ENCODE measurements at places on chromosomes 4 and X. TPM values are rescaled to one million over a fixed set of nuclear protein-coding genes. Genes with fewer than 3 reads are reported as not detected.

- no peaks in the 10 kb centered on the region for H3K4me1 ChIP-seq
- H3K27me3 ChIP-seq: peaks cover 3% of the 10 kb centered on the region
- H3K4me3 ChIP-seq: no peak overlapping the region
- H3K27ac ChIP-seq: no peak overlapping the region
- no peak for DNase-seq
Observed at GRCh38 chr4:152609481-152609880, 70.3 kb downstream of the TMEM154 start.

- H3K27me3 ChIP-seq: no peaks in the 10 kb centered on the region
- no peak overlapping the region for H3K4me3 ChIP-seq
- H3K27ac ChIP-seq: no peak overlapping the region
- DNase-seq: no peak
- no peaks in the 10 kb centered on the region for H3K36me3 ChIP-seq
Observed at GRCh38 chr4:19739101-19739651, 512.5 kb upstream of the SLIT2 start.

DNA sequence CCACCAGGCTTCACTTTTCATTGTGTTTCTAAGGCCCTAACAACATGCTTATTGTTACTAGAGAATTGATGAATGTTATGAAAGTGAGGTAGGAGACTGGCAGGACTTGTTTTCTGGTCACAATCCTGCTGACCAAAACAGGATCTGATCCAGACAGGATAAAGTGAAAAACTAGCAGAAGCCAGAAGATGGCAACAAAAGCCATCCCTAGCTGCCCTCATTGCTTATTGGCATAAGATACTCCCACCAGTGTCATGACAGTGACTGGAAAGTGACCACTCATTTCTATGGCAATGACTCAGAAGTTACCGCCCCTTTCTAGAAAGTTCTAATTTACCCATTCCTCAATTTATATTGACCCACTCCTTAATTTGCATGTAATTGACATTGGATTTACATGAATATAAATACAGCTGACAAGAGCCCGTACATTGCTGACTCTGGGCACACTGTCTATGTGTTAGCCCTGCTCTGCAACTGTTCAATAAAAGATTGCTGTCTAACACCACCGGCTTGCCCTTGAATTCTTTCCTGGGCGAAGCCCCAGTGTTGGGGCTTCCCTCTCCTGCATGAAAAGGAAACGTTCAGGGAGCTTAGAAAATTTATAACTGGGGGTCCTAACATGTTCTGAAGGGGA lies 30.0 kb upstream of the FGG start:
- no peaks in the 10 kb centered on the region for H3K36me3 ChIP-seq
- H3K27me3 ChIP-seq: peaks cover 14% of the 10 kb centered on the region
- DNase-seq: no peak
- H3K4me3 ChIP-seq: no peak overlapping the region

DNA sequence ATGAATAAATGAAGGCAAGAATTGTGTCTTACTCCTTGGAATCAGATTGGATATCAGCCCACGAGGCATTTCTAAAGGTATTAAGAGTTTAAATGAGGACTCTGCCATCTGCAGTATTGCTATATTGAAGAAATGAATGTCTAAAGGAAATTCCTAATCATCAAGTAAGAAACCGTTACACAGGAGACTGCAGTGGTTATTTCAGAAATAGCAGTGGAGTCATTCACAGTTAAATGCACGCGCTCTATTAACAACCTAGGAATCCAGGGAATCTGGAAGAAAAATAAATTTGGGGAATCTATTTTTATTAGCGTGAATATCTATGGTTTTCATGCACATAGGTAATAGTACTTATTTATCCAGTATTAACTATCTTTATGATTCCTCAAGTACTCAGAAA lies 334.2 kb downstream of the TENM3 start:
- no peaks in the 10 kb centered on the region for H3K36me3 ChIP-seq
- no peak overlapping the region for H3K27ac ChIP-seq
- H3K4me1 ChIP-seq: no peaks in the 10 kb centered on the region
- H3K4me3 ChIP-seq: no peak overlapping the region

- H3K36me3 ChIP-seq: no peaks in the 10 kb centered on the region
- no peak overlapping the region for H3K4me3 ChIP-seq
- no peak for DNase-seq
- no peaks in the 10 kb centered on the region for H3K4me1 ChIP-seq
Observed at GRCh38 chrX:22534643-22535042, 261.9 kb downstream of the CBLL2 start.

DNA sequence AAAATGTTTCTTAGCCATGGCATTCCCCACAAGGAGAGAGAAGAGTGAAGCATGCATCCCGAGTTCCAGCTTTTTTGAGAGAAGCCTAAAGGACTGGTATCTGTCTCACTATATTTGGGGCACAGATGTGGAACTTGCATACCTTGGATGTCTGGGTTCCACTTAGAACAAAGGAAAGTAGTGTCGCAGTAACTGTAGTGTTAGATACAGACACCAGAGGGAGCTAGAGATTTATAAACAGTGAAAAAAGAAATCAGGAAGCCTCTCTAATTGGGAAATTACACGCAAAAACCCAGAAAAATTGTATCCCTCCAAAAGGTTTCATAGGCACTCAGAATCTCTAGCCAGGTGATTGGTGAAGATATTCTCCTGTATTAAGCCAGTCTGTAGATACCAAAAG lies 34.4 kb downstream of the AGTR2 start:
- H3K27ac ChIP-seq: no peak overlapping the region
- no peak for DNase-seq
- no peaks in the 10 kb centered on the region for H3K27me3 ChIP-seq
- no peaks in the 10 kb centered on the region for H3K36me3 ChIP-seq

- H3K4me3 ChIP-seq: no peak overlapping the region
- no peaks in the 10 kb centered on the region for H3K27me3 ChIP-seq
- peaks cover 12% of the 10 kb centered on the region for H3K36me3 ChIP-seq
- no peak for DNase-seq
- H3K27ac ChIP-seq: no peak overlapping the region
- peaks cover 47% of the 10 kb centered on the region for H3K4me1 ChIP-seq
Observed at GRCh38 chr4:185182239-185182638, 21.6 kb downstream of the CFAP97 start.

DNA sequence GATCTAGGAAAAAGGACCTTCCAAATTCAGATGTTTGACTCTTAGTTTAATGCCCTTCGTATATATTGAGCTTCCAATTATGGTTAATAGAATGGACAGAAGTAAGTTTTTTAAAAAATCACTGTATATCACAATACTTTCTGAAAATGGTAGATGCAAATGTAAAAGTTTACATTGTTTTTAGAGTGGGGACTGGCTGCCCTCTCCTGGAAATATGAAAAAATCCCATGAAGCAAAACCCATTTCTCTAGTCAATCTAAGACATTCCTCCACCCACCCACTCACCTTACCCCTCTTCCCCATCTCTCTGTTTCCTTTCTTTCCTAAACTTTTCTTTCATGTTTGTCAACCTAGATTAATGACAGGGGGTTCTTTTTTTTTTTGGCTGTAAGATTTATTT lies 134.5 kb downstream of the ARHGAP6 start:
- DNase-seq: no peak
- H3K4me3 ChIP-seq: no peak overlapping the region
- no peak overlapping the region for H3K27ac ChIP-seq
- H3K27me3 ChIP-seq: no peaks in the 10 kb centered on the region
- no peaks in the 10 kb centered on the region for H3K36me3 ChIP-seq

DNA sequence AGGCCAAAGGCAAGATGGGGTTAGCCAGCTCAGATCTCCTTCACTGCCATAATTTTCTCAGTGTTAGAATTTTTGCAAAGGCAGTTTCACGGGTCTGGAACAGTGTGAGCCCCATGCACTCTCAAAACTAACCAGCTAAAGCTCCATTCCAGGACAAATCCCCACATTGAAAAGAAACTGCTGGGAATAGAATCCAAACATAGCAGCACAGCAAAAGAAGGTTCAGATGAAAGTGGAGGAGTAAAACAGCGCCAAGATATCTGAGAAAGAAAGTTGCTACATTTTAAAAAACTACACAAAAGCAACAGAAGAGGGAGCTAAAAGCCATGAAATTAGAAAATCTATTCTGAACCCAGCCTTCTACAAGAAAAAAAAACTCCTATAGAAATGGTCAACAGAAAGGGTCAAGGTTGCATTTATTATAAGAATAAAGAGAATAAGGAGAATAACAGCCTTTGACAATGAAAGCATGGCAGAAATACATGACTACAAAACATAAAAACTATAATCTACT lies 39.6 kb upstream of the SLC7A3 start:
- H3K4me3 ChIP-seq: no peak overlapping the region
- no peaks in the 10 kb centered on the region for H3K27me3 ChIP-seq
- no peaks in the 10 kb centered on the region for H3K36me3 ChIP-seq
- peaks cover 4% of the 10 kb centered on the region for H3K4me1 ChIP-seq

GRCh38 chrX:38991656-38992440 lies 190.6 kb downstream of the MID1IP1 start:
- no peak overlapping the region for H3K27ac ChIP-seq
- H3K36me3 ChIP-seq: no peaks in the 10 kb centered on the region
- no peak overlapping the region for H3K4me3 ChIP-seq
- no peaks in the 10 kb centered on the region for H3K4me1 ChIP-seq
- no peaks in the 10 kb centered on the region for H3K27me3 ChIP-seq

DNA sequence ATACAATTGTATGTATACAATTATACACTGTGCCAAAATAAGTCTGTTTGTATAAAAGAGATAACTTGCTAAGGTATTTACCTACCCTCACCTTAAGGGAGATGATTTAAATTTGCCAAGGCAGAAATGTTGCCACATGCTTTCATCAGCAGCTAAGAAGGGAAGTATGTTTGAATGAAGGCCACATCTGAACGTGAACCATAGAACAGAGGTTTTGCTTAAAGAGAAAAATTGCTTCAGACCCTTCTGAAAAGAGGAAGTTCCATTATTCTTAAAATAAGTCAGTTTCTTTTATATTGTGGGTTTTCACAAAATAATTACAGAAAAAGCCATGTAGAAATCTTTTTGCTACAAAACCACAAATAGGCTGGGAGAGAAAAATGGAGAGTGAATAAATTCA lies 621.5 kb upstream of the HTR2C start:
- H3K27me3 ChIP-seq: no peaks in the 10 kb centered on the region
- no peaks in the 10 kb centered on the region for H3K4me1 ChIP-seq
- no peak overlapping the region for H3K4me3 ChIP-seq

DNA sequence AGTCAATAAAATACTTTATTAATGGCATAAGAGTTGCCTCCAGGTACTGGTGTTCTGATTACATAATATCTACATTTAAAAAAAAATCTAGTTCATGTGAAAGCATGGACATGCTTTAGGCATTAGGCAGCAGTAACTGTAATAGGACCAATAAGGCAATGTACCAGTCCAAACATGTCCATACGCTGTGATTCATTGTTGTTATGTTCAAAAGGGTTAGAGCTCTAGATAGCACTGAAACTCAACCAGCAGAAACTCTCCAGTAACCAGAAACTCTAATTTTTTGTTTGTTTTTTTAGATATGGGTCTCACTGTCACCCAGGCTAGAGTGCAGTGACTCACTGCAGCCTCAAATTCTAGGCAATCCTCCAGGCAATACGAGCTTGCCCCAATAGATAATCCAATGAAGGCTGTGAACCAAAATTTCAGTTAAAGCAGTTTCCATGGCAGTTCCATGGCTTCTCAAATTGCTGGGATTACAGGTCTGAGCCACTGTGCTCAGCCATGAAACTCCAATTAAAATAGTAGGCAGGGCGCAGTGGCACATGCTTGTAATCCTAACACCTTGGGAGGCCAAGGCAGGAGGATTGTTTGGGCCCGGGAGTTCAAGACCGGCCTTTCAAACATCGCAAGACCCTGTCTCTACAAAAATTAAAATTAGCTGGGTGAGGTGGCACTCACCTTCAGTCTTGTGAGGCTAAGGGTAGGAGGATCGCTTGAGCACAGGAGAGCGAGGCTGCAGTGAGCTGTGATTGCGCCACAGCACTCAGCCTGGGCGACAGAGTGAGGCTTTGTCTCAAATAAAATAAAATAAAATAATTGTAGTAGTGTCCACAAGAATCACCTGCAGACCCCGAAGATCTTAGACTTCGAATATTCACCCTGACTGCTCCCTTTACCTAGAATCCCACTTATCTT lies 36.3 kb downstream of the MGARP start:
- DNase-seq: no peak
- H3K36me3 ChIP-seq: no peaks in the 10 kb centered on the region
- H3K4me3 ChIP-seq: no peak overlapping the region
- no peaks in the 10 kb centered on the region for H3K4me1 ChIP-seq
- no peak overlapping the region for H3K27ac ChIP-seq
- peaks cover 1% of the 10 kb centered on the region for H3K27me3 ChIP-seq

- H3K4me1 ChIP-seq: no peaks in the 10 kb centered on the region
- no peaks in the 10 kb centered on the region for H3K36me3 ChIP-seq
- H3K27ac ChIP-seq: no peak overlapping the region
- no peak overlapping the region for H3K4me3 ChIP-seq
- no peak for DNase-seq
Observed at GRCh38 chr4:59838236-59838635, 1361.9 kb upstream of the ADGRL3 start.

GRCh38 chr4:7040765-7041164 lies 2.4 kb upstream of the TADA2B start:
- H3K36me3 ChIP-seq: no peaks in the 10 kb centered on the region
- no peaks in the 10 kb centered on the region for H3K27me3 ChIP-seq
- no peak overlapping the region for H3K4me3 ChIP-seq
- H3K27ac ChIP-seq: no peak overlapping the region
- peaks cover 30% of the 10 kb centered on the region for H3K4me1 ChIP-seq

- H3K36me3 ChIP-seq: no peaks in the 10 kb centered on the region
- no peak overlapping the region for H3K4me3 ChIP-seq
- H3K4me1 ChIP-seq: no peaks in the 10 kb centered on the region
- H3K27me3 ChIP-seq: no peaks in the 10 kb centered on the region
Observed at GRCh38 chr4:32025851-32026459, 1305.8 kb downstream of the PCDH7 start.

- H3K4me1 ChIP-seq: no peaks in the 10 kb centered on the region
- H3K36me3 ChIP-seq: no peaks in the 10 kb centered on the region
- H3K4me3 ChIP-seq: no peak overlapping the region
Observed at GRCh38 chr4:49000806-49001205, 14.7 kb downstream of the CWH43 start.

DNA sequence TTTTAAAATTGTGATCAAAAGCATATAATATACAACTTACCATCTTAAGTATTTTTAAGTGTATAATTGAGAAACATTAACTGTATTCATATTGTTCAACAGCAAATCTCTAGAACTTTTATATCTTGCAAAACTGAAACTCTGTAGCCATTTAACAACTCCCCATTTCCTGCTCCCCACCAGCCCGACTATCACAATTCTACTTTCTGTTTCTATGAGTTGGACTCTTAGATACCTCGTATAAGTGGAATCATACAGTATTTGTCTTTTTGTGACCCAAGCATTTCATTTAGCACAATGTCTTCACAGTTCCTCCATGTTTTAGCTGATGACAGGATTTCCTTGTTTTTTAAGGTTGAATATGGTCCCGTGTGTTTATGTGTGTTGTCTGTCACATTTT lies 106.0 kb downstream of the LRBA start:
- H3K27me3 ChIP-seq: no peaks in the 10 kb centered on the region
- peaks cover 16% of the 10 kb centered on the region for H3K4me1 ChIP-seq
- no peak overlapping the region for H3K4me3 ChIP-seq
- peaks cover 66% of the 10 kb centered on the region for H3K36me3 ChIP-seq
- no peak overlapping the region for H3K27ac ChIP-seq
- no peak for DNase-seq

- no peak overlapping the region for H3K27ac ChIP-seq
- no peaks in the 10 kb centered on the region for H3K27me3 ChIP-seq
- no peak overlapping the region for H3K4me3 ChIP-seq
Observed at GRCh38 chr4:165838575-165838974, 34.5 kb upstream of the TLL1 start.

Gene MOB1B
- total RNA-seq: 14.4 TPM

Gene SPACA5
- total RNA-seq: not detected

Gene WDFY3
- 1.0 TPM for total RNA-seq

Gene NPY2R
- total RNA-seq: not detected

Gene SPATA4
- total RNA-seq: not detected

Gene KLHL13
- 1.3 TPM for total RNA-seq

Gene SMAD1
- 0.57 TPM for total RNA-seq

Gene RIPPLY1
- total RNA-seq: not detected

All from activated naive CD4-positive, alpha-beta T cell treated with anti-CD3 and anti-CD28 coated beads for 36 hours (primary cell).